ENCODE measurements at places on chromosomes 5 and 9.

GRCh38 chr5:93677359-93677891, 64.0 kb downstream of the POU5F2 start:
- DNase-seq = no peak

DNA sequence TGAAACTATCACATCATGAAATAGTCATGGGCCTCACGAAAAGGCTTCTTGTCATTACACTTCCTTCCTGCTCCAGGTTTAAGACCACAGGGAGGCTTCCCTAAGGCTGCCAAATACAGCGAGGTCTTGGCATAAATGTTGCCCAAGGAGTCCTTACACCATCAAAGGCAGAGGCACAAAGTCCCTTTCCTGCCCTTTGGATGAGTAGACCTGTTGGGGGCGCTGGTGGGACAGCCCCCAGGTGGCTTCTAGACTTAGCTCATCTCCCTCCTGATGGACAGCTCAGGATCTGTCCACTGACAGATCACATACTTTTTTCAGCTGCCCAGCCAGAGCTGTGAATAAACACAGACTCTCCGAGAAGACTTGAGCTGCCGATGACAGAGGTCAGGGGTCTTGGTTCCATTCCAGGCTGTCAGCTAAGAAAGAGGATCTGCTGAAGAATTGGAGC, 15.5 kb upstream of the MEGF9 start:
- no peak for DNase-seq

DNA sequence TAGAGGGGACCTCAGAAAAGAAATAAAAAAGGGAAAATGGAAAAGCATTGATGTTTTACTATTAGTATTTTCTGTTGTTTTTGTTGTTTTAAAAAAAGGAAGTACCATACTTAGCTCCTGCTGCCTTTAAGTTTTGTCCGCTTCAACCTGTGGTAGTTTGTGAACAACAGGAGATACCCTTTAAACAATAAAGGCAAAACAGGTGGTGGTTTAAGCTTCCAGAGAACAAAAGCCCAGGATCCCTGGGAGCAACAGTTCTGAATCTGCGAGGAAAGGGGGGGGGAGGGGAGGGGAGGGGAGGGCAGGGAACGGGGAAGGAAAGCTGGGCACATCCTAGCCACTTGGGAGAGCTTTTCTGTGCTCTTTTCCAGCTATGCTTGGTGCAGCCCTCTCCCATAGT, 2.1 kb upstream of the PSIP1 start:
- no peak for DNase-seq

DNA sequence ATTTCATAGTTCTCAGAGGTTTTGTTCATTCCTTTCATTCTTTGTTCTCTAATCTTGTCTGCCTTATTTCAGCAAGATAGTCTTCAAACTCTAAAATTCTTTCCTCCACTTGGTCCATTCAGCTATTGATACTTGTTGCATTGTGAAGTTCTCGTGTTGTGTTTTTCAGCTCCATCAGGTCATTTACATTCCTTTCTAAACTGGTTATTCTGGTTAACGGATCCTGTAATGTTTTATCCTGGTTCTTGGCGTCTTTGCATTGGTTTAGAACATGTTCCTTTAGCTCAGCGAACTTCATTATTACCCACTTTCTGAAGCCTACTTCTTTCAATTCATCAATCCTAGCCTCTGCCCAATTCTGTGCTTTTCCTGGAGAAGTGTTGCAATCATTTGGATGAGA, 45.1 kb upstream of the TXNDC8 start:
- no peak for DNase-seq

GRCh38 chr5:52789851-52790250, 2.1 kb downstream of the ITGA1 start:
- DNase-seq = no peak

GRCh38 chr9:129557192-129558036, 63.5 kb downstream of the C9orf50 start:
- DNase-seq = no peak

- no peak for DNase-seq
Observed at GRCh38 chr5:149938791-149939358, 5.7 kb downstream of the PDE6A start.

GRCh38 chr5:14922456-14922855, 50.9 kb upstream of the ANKH start:
- no peak for DNase-seq

GRCh38 chr9:116154334-116154975, 864 bp downstream of the PAPPA start:
- no peak for DNase-seq

- DNase-seq = no peak
Observed at GRCh38 chr5:158698023-158698639, 401.6 kb downstream of the EBF1 start.

DNA sequence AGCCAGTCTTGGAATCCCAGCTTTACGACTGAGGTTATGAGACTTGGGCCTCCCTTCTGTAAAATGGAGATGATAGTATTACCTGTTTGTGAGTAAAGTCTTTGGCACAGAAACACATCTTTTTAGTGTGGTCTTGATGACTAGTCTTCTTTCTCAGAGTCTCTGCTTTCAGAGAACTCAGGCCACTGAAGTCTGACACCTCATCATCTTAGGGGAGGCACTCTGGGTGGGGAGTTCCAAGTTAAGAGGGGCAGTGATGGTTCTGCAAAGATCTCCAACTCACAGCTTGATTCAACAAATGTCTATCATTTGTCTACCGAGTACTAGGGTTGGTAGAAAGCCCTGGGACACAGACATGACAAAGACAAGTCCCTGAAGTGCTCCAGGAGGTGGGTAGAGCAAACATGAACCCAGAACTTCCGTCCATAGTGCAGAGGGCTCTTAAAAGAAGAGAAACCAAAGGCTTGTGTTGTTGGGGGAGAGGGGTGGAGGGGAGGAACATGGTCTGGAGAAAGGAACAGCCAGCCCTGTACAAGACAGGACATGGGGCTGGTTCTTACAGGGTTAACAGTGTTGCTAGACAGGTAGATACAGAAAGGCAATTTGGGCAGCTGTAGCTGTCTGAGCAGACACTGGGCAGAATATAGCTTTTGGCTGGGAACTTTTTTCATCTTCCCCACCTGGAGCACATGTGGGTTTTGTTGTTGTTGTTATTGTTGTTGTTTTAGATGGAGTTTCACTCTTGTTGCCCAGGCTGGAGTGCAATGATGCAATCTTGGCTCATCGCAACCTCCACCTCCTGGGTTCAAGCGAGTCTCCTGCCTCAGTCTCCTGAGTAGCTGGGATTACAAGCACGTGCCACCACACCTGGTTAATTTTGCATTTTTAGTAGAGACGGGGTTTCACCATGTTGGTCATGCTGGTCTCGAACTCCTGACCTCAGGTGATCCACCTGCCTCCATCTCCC, 2.6 kb upstream of the CD14 start:
- DNase-seq = no peak

GRCh38 chr5:96651948-96652753, 10.0 kb upstream of the CAST start:
- no peak for DNase-seq

GRCh38 chr5:19733612-19734495, 254.1 kb downstream of the CDH18 start:
- DNase-seq = no peak

- DNase-seq = no peak
Observed at GRCh38 chr9:122930541-122931225, 629 bp downstream of the ZBTB26 start.

DNA sequence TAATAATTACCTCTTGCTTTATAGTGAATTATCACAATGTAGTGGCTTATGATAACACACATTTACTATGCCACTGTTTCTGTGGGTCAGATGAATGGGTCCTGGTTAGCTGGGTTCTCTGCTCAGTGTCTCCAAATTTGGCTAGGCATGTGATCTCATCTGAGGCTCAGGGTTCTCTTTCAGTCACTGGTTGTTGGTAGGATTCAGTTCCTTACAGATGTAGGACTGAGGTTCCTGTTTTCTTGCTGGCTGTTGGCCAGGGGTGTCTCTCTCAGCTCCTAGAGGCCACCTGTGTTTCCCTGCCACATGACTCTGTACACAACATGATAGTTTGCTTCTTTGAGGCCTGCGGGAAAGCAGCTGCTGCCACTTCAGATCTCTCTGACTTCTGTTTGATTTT, 7.1 kb downstream of the NFX1 start:
- DNase-seq = no peak

DNA sequence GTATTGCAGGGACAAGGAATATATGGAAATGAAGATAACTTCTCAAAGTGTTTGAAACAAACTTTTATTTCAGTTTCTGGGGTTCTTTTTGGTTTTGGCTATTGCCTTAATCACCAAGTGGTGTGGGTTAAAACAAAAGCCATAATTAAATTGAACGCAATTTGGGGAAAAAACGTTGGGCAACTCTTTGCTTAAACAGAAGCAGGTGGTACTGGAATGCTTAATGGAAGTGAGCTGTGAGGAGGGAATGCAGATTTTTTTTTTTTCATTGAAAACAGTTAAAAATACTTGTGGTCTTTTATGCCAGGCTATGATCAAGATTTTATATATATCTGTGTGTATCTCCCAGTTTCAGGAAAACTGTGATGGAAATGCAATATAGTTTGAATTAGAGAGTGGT, 195.7 kb upstream of the TUT7 start:
- DNase-seq = no peak

DNA sequence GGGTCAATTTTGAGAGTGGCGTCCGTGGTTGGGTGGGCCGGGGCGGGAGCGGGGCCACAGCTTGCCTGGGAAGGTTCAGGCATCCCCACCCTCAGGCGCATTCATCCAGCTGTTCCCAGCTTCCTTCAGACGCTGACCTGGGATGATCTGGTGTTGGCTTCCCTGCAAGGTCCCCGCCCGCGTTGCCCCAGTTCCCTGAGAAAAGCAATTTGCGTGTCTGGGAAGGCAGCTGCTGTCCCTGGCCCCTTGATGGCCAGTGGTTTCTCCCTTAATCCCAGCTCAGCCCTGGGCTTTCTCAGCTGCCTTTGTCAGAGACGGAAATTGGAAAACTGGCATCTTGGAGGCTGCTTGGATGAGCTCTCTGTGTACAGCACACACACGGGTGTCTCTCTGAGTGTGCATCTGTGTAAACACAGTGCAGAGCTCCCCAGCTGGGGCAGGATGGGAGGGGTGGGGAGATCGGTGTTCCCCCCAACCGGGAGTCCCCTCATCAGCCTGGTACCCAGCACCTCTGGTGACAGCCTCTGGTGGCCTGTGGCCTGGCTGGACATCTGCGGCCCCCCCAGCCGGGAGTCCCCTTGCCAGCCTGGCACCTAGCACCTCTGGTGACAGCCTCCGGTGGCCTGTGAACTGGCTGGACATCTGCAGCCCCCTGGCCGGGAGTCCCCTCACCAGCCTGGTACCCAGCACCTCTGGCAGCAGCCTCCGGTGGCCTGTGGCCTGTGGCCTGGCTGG, 94.0 kb downstream of the COL5A1 start:
- DNase-seq = no peak

DNA sequence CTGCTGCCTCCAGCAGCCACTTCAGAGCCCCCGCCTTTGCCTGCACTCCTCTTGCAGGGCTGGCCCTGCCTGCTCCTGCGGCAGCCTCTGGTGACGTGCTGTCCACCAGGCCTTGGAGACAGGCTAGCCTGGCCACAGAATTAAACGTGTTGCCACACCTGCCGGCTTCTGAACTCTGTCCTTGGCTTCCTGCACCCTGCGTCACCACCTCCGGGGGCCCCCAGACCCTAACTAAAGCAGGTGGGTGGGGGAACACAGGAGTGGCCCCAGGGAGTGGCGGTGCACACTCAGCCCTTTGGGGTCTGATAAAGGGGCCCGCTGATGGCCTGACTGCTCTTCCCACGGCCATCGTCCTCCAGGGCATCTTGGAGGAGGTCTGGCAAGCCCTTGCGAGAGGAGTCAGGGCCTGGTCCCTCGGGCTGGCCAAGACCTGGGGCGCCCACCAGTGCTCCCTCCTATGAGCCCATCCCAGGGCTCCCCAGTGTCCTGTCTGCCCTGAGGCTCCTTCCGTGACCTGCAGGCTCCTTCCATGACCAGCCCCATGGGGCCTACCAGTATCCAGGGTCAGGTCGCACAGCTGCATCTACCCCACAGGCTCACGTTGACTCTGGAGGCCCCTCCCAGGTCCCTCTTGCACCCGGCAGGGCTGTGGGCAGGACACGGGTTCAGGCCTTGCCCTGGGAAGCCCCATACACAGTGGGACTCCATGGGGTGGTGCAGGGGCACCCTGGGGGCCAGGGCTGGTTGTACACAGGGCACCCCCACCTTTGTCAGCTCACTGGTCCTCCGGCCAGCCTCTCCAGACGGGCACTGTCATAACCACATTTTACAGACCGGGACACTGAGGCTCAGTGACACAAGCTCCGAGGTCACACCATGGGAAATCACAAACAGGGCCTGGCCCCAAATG, 1.0 kb upstream of the MAMDC4 start:
- DNase-seq = no peak

- no peak for DNase-seq
Observed at GRCh38 chr5:95784514-95785302, 37.8 kb downstream of the GLRX start.

- no peak for DNase-seq
Observed at GRCh38 chr5:146130440-146131045, 25.2 kb upstream of the PLAC8L1 start.

DNA sequence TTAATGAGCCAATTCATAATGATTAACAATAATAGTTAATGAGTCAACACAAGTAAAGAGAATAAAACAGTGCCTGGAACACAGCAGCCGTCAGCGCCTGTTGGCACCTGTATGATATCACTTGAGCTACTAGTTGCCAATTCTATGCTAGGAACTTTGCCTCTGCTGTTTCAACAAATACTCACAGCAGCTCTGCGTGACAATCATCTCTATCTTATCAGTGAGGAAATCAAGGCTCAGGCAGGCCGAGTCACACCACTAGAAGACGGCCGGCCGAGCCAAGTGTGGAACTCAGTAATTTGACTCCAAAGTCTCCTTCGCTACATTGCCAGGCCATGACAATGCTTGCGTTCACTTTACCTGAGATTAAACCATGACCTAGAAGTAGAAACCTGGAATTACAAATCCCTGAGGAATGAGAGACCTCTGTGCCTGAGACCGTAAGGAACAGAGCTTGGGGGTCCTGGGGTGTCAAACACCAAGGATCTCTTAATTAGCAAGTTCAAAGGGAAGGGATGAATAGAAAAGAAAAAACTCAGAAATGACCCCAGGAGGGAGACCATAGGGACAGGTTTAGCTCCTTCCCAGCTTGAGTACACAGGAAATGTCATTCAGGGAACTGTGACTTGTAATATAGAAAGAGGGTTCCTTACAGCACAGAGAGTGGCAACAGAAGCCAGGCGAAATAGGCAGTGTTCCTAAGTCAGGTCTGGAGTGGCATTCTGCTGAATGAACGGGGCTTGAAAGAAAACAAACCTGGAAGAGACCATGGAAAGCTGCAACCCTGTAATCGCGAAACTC, 109.1 kb downstream of the SUSD1 start:
- DNase-seq = no peak

DNA sequence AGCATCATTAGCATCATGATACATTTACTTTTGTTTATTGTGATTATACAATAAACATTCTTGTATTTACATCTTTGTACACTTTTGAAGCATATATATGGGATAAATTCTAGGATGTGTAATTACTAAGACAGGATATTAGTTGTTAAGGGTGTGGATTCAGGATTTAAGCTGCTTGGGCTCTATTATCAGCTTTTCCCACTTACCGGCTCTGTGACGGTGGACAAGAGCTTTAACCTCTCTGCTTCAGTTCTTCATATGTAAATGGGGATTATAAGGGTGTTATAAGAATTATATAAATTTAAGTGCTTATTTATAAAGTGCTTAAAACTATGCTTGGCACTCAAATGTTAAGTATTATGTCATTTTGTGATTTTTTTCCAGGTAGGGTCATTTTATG, 131.1 kb downstream of the FER start:
- no peak for DNase-seq

Measured in effector CD8-positive, alpha-beta T cell (primary cell).